ENCODE measurements at places on chromosomes 5 and 9. TPM values are rescaled to one million over a fixed set of nuclear protein-coding genes. Genes with fewer than 3 reads are reported as not detected.

Gene PCDHB3
- total RNA-seq, result not detected

GRCh38 chr9:26457151-26457550 lies 435.5 kb downstream of the CAAP1 start:
- DNase-seq, result no peak

- DNase-seq, result no peak
These were observed 110.5 kb downstream of the MEGF10 start for GRCh38 chr5:127400946-127401670.

Gene SPRY4
- total RNA-seq, result 0.52 TPM

Gene ASPN
- not detected for total RNA-seq

Gene SMIM3
- 3.8 TPM for total RNA-seq

DNA sequence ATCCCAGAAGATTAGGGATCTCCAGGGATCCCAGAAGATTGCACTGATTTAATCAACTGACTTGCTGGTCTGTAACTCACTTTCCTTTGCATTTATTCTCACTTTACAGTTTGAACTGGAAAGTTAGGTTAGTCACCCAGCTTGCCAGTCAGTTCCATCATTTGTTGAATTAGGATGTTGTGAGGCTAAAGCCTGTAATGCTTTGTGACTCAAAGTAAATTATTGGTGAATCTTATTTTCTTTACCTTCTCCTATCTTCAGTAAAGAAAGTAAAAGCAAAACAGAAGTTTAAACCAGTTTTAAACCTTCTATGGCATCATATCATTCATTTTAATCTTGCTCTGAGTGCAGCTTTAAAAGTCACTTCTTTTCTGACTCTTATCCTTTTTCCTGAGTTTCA lies 85.8 kb downstream of the SLC44A1 start:
- DNase-seq, result peak; percentile 8
